ENCODE measurements at places on chromosomes 5 and 9.

DNA sequence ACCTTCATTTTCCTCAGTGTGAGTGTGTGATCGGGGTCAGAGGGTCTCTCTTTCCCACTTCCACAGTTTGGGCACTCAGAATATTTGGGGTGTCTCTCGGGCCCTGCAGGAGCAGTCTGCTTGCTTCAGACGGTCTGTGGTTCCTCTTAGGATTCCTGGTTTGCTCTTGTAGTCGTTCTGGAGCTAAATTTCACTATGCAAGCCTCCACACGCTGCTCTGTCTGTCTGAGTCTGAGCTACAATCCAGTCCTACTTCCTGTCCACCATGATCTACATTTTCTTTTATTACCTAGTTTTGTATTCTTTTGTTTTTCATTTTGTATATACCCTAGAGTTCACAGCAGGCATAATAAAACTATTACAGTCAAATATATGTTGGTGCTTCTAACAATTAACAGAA is 1967.3 kb upstream of the NUDT12 start:
- DNase-seq, result no peak

- no peak for DNase-seq
Observed at GRCh38 chr9:124710766-124711165, 60.3 kb downstream of the NR6A1 start.

DNA sequence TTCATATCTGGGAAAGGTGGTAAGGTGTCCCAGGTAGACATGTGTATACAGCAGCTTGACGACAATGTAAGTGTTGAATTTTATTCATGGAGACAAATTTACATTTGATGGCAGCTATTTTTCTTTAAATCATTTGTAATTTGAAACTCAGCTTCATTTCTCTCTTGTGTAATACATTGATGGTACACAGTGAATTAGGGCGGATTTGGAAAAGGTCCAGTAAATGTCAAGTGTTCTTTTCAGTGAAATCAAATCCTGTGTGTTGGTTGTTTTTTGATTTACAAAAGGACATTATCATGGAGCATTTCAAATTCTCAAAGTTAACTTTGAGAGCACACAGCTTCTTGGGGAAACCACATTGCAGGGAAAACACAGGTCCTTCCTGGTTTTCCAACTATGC is 30.0 kb upstream of the PCSK1 start:
- no peak for DNase-seq

DNA sequence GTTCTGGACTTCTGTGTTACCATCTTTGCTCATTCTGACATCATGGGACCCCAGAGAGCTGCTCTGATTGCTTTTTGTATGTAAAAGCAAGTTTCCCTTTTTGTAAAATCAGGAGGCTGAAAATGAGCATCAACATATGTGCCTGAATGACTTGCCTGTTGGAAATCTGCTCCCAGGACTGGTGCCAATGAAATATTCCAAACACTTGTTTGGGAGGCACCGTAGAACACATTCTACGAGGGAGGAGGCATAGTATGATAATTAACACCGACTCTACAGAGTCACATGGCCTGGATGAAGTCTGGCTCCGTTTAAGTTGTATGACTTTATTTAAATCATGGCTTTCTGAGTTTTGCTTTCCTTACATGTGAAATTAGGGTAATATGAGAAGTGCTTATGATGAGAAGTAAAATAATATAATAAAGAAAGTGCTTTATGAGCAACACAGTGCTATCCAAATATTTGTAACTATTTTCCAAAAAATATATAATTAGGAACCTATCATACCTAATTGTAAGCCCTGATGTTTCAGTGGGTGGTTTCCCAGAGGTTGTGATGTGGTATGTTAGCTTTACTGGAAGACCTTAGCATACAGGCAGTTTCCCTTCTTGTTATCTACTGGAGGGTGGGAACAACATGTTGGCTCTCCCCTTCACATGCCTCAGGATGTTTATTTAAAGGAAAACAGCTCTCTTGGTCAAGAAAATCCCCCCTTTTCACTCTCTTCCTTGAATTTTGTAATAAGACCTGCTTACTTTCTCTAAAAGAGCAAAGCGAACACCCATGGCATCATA is 238.1 kb downstream of the FBXL7 start:
- no peak for DNase-seq

DNA sequence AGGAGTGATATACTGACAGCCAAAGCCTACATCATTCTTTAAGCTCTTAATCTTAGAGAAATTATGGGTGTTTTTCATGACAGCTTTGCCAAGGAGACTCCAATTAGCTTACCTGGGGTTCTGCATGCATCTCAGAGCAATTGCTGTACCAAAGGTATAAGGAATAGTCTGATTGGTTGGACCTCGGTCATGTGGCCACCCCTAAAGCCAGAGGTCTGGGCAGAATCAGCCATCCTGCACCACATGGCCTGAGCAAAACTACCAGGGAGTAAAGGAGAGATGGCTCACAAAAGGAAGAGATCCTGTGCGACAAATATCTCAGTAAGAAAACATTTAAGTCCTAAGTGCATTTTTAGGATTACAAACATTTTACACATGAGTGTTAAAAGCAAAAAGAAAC is 25.6 kb downstream of the SH3RF2 start:
- no peak for DNase-seq

GRCh38 chr5:68381909-68382308 is 166.4 kb downstream of the PIK3R1 start:
- no peak for DNase-seq
